Stimulated activated CD8-positive, alpha-beta memory T cell treated with anti-CD3 and anti-CD28 coated beads, Interleukin-12 subunit alpha, Interleukin-12 subunit beta, amount 100 ng/mL, for 4 hours (primary cell): ENCODE measurements at places on chromosomes 16 and 17.

- no peak for DNase-seq
These were observed 29.7 kb downstream of the MPP2 start for GRCh38 chr17:43877451-43878155.

DNA sequence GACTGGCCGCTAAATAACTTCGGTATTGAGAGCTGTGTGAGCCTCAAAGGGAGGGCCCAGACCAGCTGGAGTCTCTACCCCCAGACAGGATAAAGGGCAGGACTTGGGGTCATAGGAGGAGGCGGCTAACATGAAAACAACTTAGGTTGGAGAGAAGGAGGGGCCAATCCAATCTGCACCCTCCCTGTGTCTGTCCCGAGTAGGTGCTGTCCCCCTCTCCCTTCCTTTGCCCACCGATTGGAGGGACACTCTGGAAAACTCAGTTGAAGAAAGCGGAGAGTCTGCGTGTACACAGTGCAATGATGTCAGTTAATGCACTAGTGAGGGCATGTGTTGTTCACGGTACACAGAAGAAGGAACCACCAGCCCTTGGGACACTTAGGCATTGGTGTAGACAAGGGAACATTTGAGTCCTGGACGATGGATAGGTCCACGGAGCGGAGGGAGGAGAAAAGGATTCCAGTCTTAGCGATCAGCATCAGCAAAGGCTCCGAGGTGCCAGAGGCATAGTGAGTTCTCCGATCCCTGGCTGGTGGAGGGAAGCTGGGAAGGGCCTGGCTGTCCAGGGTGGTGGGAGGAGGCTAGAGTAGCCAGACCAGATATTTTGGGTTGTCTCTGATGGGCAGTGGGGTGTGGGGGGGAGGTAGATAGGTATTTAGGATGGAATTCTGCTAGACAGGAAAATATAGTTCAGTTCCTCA is 761 bp downstream of the NOL3 start:
- no peak for DNase-seq

- no peak for DNase-seq
These were observed 11.5 kb downstream of the UBALD2 start for GRCh38 chr17:76276461-76277299.

DNA sequence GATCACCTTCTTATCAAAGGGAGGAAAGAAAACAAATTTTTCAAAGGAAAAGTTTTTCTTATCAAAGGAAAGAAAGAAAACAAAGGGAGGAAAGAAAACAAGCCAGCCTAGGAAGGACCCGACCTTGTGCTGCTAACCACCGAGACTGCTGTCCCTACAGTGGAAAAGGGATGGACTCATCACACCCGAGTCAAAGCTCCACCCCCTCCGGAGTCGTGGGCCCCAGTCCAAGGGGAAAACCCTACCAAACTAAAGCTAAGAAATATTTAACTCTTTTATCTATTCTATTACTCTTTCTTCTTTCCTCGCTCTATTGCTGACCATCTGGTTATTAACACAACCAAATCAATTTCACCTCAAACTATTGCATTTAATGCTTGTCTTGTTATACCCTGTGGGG is 6.1 kb upstream of the ENDOV start:
- DNase-seq: no peak

GRCh38 chr17:17467016-17467415 is 9.8 kb upstream of the MED9 start:
- no peak for DNase-seq

- DNase-seq: no peak
These were observed 113.5 kb upstream of the FAM20A start for GRCh38 chr17:68714676-68715075.

DNA sequence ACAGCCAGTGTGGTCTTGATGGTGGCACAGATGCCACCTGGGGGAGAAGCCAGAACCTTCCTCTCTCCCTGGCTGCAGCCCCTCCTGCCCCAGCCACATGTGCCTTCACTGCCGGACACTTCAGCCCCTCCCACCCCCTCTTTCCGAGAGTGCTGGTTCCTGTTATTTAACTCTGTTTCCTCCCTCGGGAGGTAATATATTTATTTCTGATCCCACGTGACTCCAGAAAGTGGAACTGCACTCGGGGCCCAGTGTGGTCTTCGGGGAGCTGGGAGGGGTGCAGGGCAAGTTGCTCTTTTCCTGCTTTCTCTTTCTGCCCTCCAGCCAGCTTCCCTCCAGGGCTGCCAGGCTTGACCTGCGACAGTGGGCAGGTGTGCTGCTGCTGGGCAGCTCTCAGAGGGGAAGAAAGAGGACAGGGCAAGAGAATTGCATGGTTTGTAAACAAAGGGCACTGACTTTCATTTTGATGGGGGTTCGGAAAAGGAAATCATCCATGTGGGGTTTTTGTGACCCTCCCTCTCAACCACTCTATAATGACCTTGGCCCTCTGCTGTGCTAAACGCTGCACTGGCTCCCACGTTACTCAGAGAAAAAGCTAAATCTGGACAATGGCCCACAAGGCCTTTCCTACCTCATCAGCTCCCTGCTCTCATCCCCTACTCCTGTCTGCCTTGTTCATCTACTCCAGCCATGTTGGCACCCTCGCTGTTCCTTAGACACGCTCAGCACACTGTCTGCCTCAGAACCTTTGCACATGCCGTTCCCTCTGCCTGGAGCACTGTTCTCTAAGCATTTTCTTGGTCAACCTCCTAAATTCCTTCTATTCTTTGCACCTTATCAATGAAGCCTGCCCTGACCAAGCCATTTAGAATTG is 8.2 kb upstream of the CIITA start:
- DNase-seq: no peak

GRCh38 chr17:44844390-44844830 is 3.3 kb upstream of the HIGD1B start:
- DNase-seq: no peak

DNA sequence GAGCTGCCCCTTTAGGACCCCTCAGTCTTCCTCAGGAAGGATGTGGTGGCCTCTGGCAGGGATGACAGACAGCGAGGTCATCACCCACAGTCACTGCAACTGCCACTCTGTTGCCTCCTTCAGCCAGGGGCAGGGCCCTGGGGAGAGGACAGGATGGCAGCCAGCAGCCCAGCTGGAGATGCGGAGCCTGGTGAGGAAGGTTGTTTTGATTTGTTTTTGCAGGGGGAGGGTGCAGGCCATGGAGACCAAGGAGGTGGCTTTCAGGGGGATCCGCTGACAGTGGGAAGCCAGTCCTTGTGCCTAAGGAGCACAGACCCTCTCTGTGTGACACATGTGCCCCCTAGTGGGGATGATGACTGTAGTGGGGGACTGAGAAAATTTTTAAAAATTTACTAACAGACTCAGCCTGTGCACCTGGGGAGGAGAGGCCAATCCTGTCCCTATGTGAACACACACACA is 7.4 kb downstream of the PRCD start:
- no peak for DNase-seq

- DNase-seq: no peak
These were observed 39.3 kb upstream of the TAC4 start for GRCh38 chr17:49887086-49887743.

GRCh38 chr17:44360826-44361225 is 2.8 kb downstream of the FAM171A2 start:
- no peak for DNase-seq

GRCh38 chr17:77461277-77462057 is 320.7 kb downstream of the SEC14L1 start:
- DNase-seq: no peak
